ENCODE measurements at places on chromosomes 5 and 9.

- no peak for DNase-seq
Measured at GRCh38 chr5:95390812-95391492, at the start of gene FAM81B. FAM81B (plus strand) TSS chr5:95391366; CDS start chr5:95391390, 24 bp downstream.

DNA sequence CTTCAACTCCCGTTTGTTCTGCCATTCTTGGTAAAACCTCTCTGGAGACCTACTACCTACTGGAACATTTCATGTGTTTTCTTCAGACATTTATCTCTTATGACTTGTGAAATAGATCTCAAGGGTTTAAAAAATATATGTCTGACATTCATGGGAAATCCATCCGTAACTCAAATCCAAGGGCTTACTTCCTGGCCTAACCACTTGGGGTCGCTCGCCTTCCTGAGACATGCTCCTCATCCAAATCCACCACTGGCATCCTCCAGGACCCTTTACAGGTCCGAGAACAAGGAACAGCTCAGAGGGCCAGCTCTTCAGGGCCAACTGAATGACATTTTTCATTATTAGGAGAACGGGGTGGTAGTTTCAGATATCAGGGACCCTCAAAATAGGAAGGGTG is 235.1 kb upstream of the TUT7 start:
- no peak for DNase-seq

- peak; percentile 7 for DNase-seq
Measured at GRCh38 chr5:138241688-138242571, 28.8 kb upstream of the CDC23 start.

GRCh38 chr5:136133222-136133921 is 727 bp downstream of the SMAD5 start:
- peak; percentile 24 for DNase-seq

DNA sequence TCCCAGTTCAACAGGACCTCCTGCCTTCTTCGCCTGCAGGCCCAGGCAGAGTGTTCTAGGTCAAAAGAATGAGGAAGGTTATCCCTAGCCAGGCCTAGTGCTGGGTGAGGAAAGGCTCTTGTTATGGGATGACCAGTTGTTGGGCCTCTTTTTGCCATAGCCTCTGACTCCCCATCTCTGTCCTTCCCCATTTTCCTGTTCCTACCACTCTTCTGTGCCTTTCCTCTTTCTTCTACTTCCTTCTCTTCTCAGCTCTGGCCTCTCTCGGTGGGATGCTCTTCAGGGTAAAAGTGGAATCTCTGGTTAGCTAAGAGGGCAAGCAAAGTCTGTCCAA is 1.2 kb upstream of the PCDH1 start:
- no peak for DNase-seq

GRCh38 chr5:7325975-7326913 is 69.7 kb upstream of the ADCY2 start:
- DNase-seq = no peak

DNA sequence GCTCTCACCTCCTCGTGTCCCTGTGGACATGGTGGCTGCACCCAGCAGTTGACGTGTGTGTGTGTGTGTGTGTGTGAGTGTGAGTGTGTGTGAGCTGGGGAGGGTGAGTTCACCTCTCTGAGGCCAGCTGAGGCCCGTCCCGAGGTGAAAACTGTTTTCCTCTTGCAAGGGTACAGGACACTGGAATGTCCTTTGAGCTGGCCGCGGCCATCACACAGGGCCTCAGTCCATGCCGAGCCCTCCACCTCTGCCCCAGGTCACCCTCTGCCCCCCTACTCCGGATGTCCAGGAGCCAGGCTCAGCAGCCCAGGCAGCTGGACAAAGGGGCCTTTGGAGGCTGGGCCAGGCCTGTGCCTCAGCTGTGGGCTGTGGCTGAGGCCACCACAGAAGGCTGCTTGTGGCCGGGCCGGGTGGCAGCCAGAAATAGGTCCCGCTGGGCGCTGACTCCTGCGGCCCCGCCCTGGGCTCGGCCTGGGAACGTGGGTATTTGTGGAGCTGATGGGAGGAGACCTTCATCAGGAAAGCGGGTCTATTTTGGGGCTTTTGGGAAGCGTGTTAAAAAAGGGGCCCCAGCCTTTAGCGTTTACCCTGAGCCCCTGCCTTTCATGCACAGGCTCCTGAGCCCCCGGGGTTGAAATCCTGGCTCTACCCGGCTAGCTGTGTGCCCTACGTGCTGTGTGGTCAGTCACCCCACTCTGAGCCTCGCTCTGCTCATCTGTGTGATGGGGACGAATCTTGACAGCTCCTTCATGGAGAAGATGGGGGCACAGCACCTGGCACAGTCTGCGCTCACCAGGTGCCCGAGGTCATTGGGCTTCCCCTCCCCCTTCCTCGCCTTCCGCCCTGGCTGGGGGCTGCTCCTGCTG is 75.1 kb upstream of the IER5L start:
- no peak for DNase-seq

DNA sequence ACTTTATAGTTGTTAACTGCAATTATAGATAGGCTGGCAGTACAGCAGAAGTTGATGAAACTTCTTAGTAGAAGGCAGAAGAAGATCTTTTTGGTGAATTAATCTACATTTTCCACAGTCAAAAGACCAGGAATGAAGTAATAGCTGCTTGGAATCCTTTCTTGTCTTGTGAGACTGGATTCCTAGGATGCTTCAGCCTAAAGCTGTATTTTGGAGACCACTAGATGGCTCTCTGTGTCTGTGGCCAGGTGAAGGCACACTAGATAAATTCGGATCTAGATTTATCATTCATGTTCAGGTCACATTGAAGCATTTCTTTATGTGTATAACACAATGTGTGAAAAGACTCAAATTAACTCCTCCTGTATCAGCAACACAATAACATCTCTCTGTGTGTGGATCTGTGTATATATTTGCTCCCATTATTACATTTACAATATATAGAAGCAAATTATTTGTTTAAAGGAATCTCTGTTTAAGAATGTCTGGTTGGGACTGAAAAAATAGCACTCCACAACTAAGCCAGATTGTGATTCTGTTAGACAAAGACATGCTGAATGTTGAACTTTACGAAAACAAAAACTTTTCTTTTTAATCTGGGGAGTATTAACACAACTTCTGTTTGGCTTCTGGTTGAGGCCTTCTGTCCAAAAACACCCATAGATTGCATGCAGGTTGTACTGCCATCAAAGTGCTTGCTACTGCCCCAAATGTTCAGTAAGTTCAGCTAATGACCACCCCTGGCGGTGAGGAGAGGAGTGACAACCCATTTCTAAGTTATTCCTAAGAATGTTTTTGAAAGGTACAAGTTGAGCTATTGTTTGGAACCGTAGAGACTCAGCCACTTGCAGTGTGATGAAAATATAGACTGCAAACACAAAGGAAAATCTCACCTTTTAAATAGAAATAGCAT is 10.6 kb downstream of the GRIN3A start:
- no peak for DNase-seq

Measured in CD4-positive, alpha-beta T cell treated with Interleukin-6 for 4 hours (primary cell).